ENCODE measurements at places on chromosomes 7 and 10. TPM values are rescaled to one million over a fixed set of nuclear protein-coding genes. Genes with fewer than 3 reads are reported as not detected.

Gene HOXA1
- total RNA-seq = 1.1 TPM

Gene C10orf105
- not detected for total RNA-seq

Gene SLC26A3
- not detected for total RNA-seq

Gene ANKRD61
- total RNA-seq = 0.19 TPM

Gene ZNF503
- 2.3 TPM for total RNA-seq

Gene ADCY1
- total RNA-seq = 1.5 TPM

Gene SH2D4B
- 0.30 TPM for total RNA-seq

Gene STAG3
- total RNA-seq = 1.2 TPM

Gene MUC3A
- not detected for total RNA-seq

Gene CDHR1
- total RNA-seq = 0.50 TPM

Gene PSD
- total RNA-seq = 0.11 TPM
